Fibroblast of pulmonary artery (primary cell): ENCODE measurements at places on chromosomes 7 and 10.

DNA sequence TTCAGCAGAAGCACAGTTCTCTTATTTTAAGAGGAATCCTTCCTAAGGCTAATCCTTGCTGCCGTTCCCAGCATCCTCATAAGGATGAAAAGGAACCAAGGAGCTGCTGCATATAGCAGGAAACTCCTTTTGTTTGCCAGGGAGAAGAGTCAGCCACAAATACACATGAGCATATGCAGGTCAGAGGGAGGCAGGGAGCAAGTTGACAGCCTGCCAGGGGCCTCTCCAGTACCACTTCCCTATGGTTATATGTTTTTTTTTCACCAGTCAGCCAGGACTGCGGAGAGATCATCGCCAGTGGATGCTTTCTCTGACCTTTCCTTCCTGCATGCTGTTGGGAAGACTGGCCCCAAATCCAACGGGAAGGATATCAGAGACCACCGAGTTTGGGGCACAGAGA lies 39.8 kb downstream of the SLC35B4 start:
- DNase-seq: no peak

DNA sequence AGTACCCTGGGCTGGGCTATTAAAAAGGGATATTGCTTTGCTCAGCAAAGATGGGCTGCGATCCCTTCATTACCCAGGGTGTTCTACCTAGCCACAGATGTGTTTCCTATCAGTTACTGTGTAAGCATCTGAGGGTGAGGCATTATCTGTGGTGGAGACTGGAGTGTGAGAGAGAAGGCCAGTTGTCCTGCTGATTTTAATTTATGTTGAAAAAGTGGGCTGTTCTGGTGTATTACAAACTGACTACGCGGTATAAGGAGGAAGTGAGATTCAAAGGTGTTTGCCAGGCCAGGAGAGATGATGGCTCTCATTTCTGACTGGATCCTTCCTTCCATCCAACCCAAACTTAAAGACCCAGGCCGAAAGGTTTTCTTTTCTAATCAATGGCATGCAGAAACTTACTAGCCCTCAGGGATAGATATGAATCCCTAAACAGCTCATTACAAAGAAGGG lies 7.6 kb downstream of the TCF7L2 start:
- no peak for DNase-seq

- peak; percentile 43 for DNase-seq
Measured at GRCh38 chr7:39950473-39951225, 593 bp downstream of the CDK13 start.

GRCh38 chr7:87475359-87476178 lies at the start of gene ABCB4:
ABCB4 (minus strand) TSS chr7:87475680; CDS start chr7:87475465, 215 bp downstream.
- no peak for DNase-seq

DNA sequence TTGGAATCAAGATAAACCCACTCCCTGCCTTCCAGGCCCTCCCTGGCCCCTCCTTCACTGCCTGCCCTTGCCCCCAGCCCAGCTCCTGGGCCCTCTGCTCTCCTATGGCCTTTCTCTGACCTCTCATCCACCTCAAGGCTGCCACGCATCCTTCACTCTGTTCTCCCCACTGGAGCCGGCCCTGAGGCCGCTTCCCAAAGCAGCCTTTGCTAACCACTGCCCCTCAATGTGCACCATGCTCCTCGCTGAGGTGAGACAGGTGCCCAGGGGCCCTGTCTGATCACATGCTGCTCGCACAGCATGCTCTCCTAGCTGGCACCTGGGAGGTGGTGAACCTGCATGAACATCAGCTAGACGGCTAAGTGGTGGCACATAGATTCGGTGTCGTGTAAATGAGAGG lies 138.5 kb upstream of the RET start:
- DNase-seq: no peak

DNA sequence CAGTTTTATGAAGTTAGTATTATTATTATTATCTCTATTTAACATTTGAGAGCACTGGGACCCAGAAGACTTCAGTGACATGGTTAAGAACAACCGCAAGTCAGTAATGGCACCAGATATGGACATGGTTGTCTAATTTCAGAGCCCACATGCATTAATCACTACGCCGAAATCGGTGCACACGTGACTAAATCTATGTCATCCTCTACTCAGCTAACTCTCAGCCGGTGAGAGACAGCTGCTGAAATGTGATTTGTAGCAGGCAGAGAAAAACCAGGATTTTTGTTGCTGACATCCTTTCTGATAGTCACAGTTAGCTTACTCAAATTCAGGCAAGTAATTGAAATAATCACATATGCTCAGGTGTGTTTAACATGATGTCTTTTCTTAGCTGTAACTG lies 127.7 kb downstream of the SPAG6 start:
- no peak for DNase-seq

DNA sequence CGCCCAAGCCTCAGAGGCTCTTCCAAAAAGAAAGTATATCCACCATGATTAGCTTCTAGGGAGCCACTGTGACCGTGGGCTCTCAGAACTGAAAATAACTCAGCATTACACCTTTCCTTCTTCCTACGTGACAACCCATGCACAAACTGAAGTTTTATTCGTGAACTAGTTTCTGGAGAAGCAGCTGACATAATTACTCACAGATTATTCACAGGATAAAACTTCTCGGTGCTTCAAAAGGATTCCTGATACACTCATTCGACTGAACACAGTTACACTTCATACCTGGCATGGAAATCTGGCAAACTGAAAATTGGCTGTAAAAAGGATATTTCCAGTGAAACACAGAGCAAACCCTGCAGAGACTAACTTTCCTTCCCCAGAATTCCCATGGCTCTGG lies 139.2 kb upstream of the PTER start:
- no peak for DNase-seq

GRCh38 chr7:29596593-29597178 lies 33.1 kb downstream of the PRR15 start:
- DNase-seq: peak; percentile 54

GRCh38 chr7:18570441-18570840 lies 74.9 kb downstream of the HDAC9 start:
- no peak for DNase-seq

GRCh38 chr7:20032741-20033140 lies 184.4 kb downstream of the MACC1 start:
- DNase-seq: no peak

DNA sequence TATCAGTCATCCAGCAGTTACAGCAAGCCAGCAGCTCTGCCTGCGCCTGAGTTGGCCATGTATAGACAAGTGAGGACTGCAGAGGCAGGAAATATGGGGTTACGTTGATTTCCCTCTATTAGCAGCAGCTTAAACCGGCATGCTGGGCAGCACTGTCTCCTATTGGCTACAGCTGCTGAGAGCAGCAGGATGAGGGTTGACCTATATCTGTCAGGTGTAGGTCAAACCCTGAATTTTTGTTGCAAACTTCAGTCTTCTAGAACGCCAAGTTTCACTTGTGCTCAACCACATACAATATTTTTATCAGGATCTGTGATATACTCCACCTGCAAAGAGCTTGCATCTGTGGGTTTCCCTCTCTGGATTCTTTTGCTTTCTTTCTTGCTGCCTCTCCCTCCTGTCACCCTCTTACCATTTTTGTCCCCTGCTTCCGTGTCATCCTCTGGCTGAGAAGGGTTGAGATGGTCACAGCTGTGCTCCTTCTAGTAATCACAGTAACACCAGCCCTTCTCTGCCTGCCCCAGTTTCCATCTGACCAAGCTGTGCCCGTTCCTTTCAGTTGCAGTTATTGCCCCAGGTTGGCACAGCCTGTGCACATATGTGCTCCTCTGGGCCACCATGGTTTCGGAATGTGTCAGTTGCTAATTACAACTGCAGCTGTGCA lies 23.8 kb upstream of the GLCCI1 start:
- no peak for DNase-seq

- no peak for DNase-seq
Measured at GRCh38 chr10:86269332-86269731, 97.3 kb downstream of the GRID1 start.

GRCh38 chr10:575402-576129 lies 113.9 kb downstream of the DIP2C start:
- DNase-seq: no peak

DNA sequence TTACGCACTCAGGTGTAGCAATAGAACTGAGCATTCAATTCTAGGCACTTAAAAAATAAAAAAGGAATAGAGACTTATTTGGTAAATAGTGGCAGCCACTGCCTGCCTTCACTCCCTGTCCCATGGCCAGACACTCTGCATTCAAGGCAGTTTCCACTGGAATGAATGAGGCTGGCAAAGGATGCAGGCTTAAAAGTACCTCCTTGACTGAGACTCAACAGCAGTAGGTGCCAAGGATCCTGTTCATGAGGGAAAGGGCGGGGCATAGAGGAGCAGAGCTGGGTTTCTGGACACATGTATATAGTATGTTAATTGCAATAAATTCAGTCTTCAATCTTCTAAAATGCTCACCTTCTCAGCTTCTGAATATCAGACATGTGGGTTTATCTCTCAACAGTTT lies 242.6 kb downstream of the PHF14 start:
- DNase-seq: no peak

DNA sequence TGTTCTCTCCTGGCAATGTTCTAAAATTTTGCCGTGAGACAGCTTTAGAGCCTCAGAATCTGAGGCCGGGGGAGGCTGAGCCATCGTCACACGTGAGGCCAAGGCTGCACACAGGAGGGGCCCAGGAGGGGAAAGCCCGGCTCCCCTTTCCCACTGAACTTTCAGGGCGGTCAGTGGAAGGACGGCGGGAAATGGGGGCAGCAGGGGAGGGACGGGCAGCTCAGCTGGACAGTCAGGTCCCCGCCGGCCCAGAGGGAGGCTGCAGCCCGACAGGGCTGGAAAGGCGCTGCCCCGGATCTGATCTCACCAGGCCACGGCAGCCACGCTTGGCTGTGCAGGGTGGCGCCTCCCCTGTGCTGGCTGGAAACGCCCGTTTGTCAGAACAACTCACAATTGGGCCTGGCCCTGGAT lies 43.3 kb upstream of the ADGRA1 start:
- DNase-seq: peak; percentile 11

- DNase-seq: no peak
Measured at GRCh38 chr7:133575726-133576440, 323.0 kb downstream of the EXOC4 start.

GRCh38 chr10:131859341-131860020 lies 41.3 kb upstream of the PPP2R2D start:
- no peak for DNase-seq

DNA sequence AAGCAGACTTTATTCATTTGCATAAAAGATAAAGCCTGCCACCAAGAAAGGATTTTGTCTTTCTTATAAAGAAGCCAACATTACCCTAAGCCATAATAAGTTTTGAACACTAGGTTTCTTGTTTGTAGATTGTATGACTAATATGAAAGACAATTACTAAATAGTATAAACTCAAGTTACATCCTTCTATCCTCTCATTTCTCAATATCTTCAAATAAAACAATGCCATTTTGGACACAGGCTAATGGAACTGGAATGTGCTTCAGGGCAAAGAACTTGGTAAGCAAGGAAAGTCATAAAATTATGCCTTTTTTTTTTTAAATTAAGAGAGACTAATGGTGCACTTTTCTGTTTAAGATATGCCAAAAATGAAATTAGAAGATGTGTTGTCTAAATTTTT lies 137.7 kb downstream of the DKK1 start:
- peak; percentile 75 for DNase-seq

DNA sequence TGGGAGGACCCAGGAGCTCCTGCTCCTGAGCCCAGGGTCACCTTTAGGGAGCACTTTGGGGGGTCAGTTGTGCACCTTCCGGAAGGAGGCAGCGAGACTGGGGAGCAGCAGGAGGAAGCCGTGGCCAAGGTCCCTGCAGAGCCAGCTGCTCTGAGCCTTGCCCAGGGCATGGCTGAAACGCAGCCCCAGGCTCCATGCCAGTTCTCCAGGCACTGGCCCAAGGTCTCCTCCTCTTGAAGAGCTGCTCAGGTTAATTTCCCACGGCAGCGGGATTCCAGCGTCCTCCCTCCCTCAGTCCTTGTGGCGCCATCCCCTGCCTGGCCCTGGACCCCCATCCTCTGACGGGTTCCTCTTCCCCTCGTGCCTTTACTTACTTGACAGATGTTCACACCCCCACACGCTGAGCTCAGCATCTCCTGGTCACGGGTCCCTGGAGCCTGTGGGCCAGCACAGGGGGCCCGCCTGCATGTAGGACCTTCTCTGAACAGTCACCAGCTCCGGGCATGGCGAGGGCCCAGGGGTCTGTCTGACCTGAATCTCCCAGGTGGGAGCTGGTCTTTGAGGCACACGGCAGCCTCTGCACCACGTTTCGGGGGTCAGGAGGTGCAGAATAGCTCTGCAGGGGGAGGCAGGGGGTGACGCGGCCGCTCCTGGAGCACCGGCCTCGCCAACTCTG lies 16.7 kb upstream of the CFAP46 start:
- DNase-seq: no peak

DNA sequence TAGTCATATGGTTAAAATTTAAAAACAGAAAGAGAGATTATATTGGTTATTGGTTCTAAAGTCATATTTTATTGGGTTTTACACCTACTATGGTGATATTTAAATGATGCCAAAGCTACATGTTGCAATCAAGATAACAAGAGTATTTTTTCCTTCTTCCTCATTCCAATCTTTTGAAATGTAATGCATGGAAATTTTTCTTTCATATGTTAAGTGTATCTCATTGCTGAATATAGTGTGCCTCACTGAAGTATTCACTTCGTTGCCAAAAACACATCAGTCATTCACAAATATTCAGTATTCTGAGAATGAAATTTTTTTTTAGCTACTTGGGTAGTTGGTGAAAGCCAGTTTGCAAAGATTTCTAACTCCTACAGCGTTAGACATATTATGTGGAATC lies 19.5 kb downstream of the HDAC9 start:
- peak; percentile 70 for DNase-seq

DNA sequence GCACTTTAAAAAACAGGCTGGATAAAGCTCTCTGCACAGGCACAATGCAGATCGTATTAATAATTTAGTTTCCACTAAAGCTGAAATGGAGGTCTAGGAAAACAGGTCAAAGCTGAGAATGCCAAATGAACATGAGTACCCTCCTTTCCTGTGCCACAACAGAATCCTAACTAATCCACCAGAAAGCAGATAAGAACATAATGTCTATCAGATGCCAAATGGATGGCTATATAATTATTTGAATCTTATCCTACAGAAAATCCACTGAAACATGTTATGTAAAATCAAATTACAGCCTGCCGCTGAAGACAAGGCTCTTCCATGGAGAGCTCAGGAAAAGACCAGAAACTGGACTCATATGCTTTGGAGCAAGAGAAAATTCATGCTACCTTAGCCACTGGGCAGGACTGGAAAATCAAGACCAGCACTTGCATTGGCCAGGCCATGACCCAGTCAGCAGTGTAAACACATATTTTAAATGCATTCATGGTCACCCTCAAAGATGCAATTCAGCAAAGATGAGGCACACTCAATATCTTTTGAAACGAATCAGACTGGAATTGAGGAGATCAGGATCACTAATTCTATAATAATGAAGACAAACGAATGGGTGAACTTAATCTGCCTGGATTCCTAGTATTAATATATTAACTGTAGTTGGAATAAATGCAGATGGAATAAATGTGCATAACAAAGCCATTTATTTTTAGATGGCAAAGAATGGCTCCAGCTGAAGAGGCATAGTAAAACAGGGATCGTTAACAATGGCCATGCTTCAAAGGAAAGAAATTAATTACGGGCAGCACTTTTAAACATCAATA lies 13.2 kb downstream of the ANK3 start:
- no peak for DNase-seq

DNA sequence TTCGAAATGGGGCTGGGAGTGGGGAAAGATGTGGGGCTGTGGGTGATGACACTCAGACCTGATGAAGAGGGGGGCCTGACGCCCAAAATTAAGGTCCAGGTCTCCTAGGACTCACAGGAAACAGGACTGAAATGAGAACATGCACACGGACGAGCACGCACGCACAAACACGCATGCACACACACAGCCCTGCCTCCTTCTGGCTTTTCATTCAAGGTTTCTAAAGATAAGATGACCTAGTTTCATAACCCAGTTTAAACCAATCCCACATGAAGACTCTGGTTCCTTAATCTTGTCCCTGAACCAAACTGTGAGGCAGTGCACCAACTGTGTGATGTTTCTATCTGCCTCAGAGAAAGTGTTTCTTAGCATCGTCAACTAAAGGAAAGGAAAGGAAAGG lies 162.0 kb downstream of the DGKI start:
- no peak for DNase-seq
